Right ventricle myocardium inferior (tissue), 1 donor: ENCODE measurements at places on chromosomes 5 and 9. TPM values are rescaled to one million over a fixed set of nuclear protein-coding genes. Genes with fewer than 3 reads are reported as not detected.

Gene TMEM267
- 7.0 TPM for total RNA-seq

Gene PCDHGA3
- total RNA-seq: 9.8 TPM

Gene FGD3
- 3.0 TPM for total RNA-seq

Gene TRIM7
- 14.4 TPM for total RNA-seq

Gene FLT4
- 5.5 TPM for total RNA-seq

Gene SPAG8
- 2.1 TPM for total RNA-seq

Gene PDE6A
- total RNA-seq: 0.05 TPM

Gene ST8SIA4
- 3.4 TPM for total RNA-seq

Gene RMRP
- 15,747 TPM for total RNA-seq

Gene CMYA5
- total RNA-seq: 886 TPM

Gene IGIP
- 10.1 TPM for total RNA-seq

Gene FOXD4
- total RNA-seq: not detected

Gene SOX30
- 0.19 TPM for total RNA-seq

Gene GLRA1
- not detected for total RNA-seq

Gene SLC2A6
- 2.7 TPM for total RNA-seq

Gene BTNL3
- not detected for total RNA-seq

Gene C9orf50
- total RNA-seq: not detected

Gene IL33
- total RNA-seq: 29.6 TPM

Gene SERF1A
- total RNA-seq: 6.7 TPM

Gene ZCCHC7
- total RNA-seq: 7.6 TPM

Gene ASPN
- 5.7 TPM for total RNA-seq

Gene MZB1
- total RNA-seq: 1.2 TPM

Gene DMAC1
- total RNA-seq: 138 TPM
